PC-9 (cell line): ENCODE measurements at places on chromosomes 12 and 14.

GRCh38 chr12:61647566-61647965 is 612.6 kb upstream of the USP15 start:
- DNase-seq = no peak

DNA sequence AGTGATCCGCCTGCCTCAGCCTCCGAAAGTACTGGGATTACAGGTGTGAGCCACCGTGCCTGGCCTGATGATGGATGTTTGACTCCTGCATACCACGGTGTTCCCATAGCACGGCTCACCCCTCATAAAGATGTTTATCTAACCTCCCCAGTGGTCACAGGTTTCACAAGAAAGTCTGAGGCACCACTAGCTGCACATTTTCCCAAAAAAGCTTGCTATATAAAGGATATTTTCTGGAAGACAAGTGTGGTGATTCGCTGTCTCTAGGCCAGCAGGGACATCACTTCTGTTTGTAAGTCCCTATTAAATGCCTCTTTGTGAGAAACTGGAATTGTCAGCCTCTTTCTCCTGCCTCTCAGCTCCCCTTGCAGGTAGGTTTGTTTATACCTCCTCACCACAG is 18.3 kb downstream of the PLEK2 start:
- DNase-seq = no peak

GRCh38 chr12:304805-305204 is 42.2 kb upstream of the SLC6A13 start:
- no peak for DNase-seq

- peak; percentile 41 for DNase-seq
These were observed 2.7 kb upstream of the RABGGTA start for GRCh38 chr14:24274101-24274543.

- peak; percentile 92 for DNase-seq
These were observed 31.1 kb downstream of the CCDC177 start for GRCh38 chr14:69543341-69544115.

GRCh38 chr12:1800401-1801302 is 19.7 kb upstream of the LRTM2 start:
- DNase-seq = no peak

DNA sequence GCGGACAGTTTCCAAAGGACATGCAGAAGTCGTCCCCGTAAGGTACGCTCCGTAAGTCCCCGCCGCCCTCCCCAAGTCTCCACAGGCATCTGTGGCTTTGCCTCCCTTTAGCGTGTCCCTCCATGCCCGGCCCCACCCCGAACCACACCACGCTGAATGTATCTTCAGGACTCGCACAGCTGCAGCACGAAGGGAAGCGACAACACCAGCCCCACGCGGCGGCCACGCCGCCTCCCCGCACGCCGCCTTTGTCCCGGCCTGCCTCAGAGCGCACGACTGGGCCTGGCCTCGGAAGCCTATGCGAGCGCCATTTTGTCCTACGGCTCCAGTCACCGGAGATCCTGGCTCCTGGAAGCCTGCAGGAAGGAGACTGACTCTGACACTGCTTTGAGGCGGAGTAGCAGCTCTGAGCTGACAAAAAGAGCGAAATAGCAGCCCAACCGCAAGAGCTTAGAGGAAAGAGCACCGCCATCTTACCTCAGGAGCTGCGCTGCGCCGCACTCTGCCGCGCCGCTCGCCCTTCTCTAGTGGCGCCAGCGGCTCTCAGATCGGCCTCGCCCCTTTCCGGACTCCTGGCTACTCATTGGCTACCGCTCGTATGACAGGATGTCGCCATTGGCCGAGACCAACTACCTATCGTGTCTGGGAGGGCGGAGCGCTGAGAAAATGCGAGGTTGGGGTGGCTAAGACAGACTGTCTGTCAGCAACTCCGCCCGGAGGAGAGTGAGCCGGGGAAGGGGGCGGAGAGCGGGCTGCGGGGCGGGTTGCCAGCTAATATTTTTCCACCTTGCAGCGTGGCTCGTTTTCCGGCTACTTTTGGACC is at the start of gene KANSL2:
Gene KANSL2 (minus strand): TSS at position 529 of the 823 bp plus-strand sequence. CDS start 606 bp downstream, outside the sequence.
- DNase-seq = peak; percentile 97

GRCh38 chr12:46554460-46554859 is 181.9 kb upstream of the SLC38A2 start:
- DNase-seq = no peak

DNA sequence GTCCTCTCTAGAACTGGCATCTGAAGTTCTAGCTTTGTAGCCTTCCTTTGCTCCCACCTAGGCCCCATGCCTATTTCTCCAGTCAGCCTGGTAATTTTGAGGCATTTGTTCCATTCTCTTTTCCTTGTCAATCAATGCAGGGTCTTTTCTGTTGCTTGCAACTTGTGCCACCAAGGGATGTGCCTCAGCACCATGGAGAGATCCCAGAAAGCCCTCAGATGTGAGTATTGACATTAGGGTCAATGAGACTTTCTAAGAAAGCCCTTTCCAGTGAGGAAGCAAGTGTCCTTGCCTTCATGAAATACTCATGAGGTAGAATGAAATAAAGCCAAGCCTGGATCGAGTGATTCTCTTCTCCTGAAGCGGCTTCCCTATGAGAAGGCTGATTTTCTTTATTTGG is 213.9 kb downstream of the SLC15A4 start:
- no peak for DNase-seq

DNA sequence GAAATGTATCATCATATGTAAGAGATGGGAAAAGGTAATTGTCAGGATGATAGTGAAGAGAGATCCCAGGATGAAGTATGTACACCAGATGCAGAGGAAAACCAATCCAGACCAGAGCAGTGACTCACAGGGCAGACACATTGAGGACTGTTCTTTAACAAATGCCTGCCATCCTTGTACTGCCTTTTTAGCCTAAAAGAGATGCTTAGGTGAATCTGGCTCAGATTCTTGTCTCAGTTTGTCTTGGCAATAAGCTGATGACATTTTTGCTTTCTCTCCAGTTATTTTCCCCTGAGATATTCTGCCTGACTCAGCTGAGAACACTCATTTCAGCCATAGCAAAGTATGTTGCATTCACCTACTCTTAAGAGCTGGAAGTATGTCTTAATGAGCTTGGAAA is 405.3 kb upstream of the USP15 start:
- no peak for DNase-seq

- no peak for DNase-seq
These were observed 127.7 kb downstream of the TMEM30B start for GRCh38 chr14:61153431-61153830.

DNA sequence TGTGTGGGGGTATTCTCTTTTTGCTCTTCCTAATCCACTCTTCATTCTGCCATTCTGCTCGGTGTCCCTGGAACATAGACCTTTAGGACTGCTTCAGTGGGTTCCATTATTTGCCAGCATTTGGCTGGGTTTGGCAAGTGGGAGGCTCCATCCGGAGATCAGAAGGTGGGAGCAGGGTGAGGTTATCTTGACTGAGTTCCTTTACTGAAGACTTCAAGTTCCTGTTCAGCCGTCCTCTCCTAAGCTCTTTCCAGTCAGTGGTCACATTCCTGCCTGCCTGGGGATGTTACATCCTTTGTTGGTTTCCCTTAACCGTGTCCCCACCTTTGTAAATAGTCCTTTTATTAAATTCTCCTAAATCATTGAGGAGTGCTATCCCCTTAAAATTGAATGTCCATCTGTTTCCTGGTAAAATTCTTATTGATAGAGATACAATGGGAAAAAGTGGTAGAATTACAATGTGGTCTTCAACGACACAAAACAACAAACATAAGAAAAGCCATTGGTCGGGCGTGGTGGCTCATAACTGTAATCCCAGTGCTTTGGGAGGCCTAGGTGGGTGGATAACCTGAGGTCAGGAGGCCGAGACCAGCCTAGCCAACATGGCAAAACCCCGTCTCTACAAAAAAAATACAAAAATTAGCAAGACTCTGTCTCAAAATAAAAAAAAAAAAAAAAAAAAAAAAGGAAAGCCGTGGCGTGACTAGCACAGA is 5.0 kb upstream of the MIA2 start:
- no peak for DNase-seq

GRCh38 chr14:48914382-48914781 is 671.8 kb downstream of the RPS29 start:
- no peak for DNase-seq

DNA sequence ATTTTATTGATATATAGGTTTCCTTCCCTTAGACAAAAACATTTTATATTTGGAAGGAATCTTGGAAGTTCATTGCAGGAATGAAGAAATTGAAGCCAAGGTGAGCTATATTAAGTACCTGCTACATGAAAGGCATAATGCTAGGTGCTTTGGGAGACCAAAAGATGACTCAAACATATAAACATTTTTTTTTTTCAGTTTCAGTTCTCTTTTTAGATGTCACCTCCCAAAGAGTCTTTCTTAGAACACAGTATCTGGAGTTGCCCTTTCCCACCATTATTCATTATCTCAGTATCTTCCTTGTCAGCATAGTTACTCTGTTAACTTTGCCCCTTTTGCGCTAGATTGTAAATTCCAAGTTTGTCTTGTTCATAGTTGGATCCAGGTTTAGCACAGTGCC is 1.1 kb downstream of the LIN52 start:
- no peak for DNase-seq

- DNase-seq = no peak
These were observed 67.3 kb downstream of the RCOR1 start for GRCh38 chr14:102659797-102660196.

- DNase-seq = no peak
These were observed 12.8 kb upstream of the NRDE2 start for GRCh38 chr14:90344331-90345238.

GRCh38 chr12:14072987-14073386 is 91.6 kb upstream of the GRIN2B start:
- DNase-seq = no peak

GRCh38 chr12:68975811-68976210 is 42.8 kb upstream of the CPM start:
- no peak for DNase-seq

GRCh38 chr12:109736552-109737108 is 23.0 kb downstream of the FAM222A start:
- DNase-seq = no peak

- no peak for DNase-seq
These were observed 405.7 kb downstream of the TRHDE start for GRCh38 chr12:72677846-72678245.

- DNase-seq = no peak
These were observed 1535.9 kb upstream of the FLRT2 start for GRCh38 chr14:83994020-83994419.

- no peak for DNase-seq
These were observed 336.3 kb upstream of the NOVA1 start for GRCh38 chr14:26934151-26934550.
